ENCODE measurements at places on chromosomes 6 and 20.

DNA sequence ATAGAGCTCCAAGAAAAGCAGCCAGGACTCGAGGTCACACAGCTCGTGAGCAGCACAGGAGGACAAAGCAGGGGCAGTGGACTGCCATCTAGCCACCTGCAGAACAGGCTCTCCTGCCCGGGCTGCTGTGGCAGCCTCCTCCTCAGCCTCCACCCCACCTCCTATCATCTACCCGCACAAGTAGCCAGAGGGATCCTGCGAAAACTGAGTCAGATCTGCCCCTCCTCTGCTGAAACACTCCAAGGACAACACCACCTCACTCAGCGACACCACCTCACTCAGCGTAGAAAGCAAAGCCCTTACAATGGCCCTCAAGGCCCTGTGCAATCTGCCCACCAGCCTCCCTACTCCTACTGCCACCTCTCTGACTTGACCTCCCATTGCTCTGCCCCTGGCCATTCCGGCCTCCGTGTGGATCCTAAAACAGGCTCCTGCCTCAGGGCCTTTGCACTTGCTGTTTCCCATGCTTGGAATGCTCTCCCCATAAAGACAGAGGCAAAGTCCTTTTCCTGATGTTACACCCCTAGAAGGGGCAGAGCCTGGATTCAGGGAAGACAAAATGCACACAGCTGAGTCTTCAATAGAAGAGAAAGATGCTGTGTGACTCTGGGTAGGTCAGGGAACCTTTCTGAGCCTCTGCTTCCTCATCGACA lies 19.3 kb downstream of the PREX1 start:
- H3K36me3 ChIP-seq, result no peaks in the 10 kb centered on the region
- H3K27ac ChIP-seq, result peak overlapping the region; percentile 54
- H3K4me3 ChIP-seq, result no peak overlapping the region
- H3K27me3 ChIP-seq, result no peaks in the 10 kb centered on the region
- no peak for DNase-seq
- H3K4me1 ChIP-seq, result peaks cover 21% of the 10 kb centered on the region

- H3K4me3 ChIP-seq, result no peak overlapping the region
- H3K36me3 ChIP-seq, result no peaks in the 10 kb centered on the region
- no peak overlapping the region for H3K27ac ChIP-seq
- H3K27me3 ChIP-seq, result no peaks in the 10 kb centered on the region
- DNase-seq, result no peak
Measured at GRCh38 chr20:33148040-33148439, 19.9 kb upstream of the BPIFA2 start.

- H3K4me1 ChIP-seq, result no peaks in the 10 kb centered on the region
- H3K27ac ChIP-seq, result no peak overlapping the region
- H3K4me3 ChIP-seq, result no peak overlapping the region
- H3K27me3 ChIP-seq, result no peaks in the 10 kb centered on the region
- H3K36me3 ChIP-seq, result no peaks in the 10 kb centered on the region
Measured at GRCh38 chr6:13336553-13336952, 8.2 kb upstream of the TBC1D7 start.

- H3K27me3 ChIP-seq, result no peaks in the 10 kb centered on the region
- DNase-seq, result no peak
- H3K4me3 ChIP-seq, result no peak overlapping the region
- H3K4me1 ChIP-seq, result no peaks in the 10 kb centered on the region
Measured at GRCh38 chr6:132525866-132526265, 12.2 kb upstream of the TAAR9 start.

DNA sequence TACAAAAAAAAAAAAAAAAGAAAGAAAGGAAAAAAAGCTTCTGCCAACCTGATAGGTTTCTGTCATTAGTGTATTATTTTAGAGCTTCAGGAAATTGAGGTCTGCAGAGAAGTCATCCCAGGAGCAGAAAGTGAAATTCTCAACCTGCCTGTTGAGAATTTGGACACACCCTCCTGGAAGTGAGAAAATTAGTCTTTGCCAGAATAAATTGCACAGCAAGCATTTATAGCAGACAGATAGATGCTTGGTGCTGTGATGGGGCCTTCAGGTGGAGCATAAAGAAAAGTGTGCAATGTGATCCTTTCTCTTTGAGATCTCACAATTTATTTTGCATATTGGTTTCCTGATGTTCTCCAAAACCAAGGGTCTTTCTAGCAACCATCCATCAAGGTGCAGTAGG lies 4.7 kb downstream of the BTN2A2 start:
- no peaks in the 10 kb centered on the region for H3K27me3 ChIP-seq
- no peak overlapping the region for H3K4me3 ChIP-seq
- H3K36me3 ChIP-seq, result peaks cover 11% of the 10 kb centered on the region
- no peak overlapping the region for H3K27ac ChIP-seq
- no peak for DNase-seq

DNA sequence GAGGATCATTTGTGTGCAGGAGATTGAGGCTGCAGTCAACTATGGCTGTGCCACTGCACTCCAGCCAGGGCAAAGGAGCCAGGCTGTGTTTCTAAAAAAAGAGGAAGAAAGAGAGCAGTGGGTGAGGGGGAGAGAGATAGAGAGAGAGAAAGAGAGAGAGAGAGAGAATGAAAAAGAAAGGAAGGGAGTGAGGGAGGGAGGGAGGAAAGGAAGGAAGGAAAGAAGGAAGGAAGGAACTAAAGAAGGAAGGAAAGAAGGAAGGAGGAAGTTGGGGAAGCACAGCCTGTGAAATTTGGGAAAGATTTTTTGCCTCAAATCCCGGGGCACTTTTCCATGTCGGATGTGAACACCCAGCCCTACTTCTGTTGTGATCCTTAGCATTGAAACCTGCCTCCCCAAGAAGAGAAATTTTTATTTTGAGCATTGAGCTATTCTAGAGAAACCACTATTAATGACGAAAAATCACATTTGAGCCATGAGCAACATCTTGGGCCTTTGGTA lies 57.8 kb downstream of the FOXA2 start:
- no peak for DNase-seq
- H3K27ac ChIP-seq, result no peak overlapping the region
- no peaks in the 10 kb centered on the region for H3K27me3 ChIP-seq
- no peak overlapping the region for H3K4me3 ChIP-seq
- no peaks in the 10 kb centered on the region for H3K36me3 ChIP-seq

GRCh38 chr6:11093376-11093625 lies 333 bp upstream of the SMIM13 start:
- peak overlapping the region; percentile 94 for H3K27ac ChIP-seq
- peak overlapping the region; percentile 80 for H3K4me3 ChIP-seq
- no peaks in the 10 kb centered on the region for H3K36me3 ChIP-seq

DNA sequence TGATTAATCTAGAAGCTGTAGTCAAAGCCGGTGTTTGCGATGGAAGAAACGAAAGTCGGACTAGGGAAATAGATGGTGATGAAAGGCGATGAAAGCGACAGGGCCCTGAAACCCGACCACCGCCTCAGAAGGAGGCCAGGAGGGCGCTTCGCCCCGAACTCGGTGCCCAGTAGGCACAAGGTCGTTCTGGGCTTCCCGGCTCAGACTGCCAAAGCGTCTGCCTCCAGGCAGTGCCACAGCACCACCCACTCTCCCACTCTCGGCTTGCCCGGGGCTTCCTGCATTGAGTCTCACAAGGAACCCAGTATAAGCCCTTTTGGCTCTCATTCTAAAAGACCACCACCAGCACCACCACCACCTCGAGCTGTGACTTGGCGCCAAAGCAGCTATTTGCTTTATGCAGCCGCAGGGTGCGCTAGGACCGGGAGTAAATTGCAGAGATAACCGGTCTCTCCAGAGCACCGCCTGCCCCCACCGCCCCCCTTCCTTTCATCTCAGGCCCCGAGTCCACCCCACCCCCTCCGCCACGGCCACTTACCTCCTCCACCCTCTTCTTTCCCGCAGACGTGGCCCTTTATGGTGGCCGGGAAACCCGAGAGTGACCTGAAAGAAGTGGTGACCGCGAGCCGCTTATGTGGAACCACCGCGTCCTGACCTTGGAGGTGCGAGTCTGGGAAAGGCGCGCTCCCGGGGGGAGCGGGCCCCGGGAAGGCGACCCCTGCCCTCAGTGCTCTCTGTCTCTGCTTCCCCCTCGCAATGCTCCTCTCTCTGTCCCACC lies 2.4 kb downstream of the TCF21 start:
- no peaks in the 10 kb centered on the region for H3K36me3 ChIP-seq
- no peak overlapping the region for H3K27ac ChIP-seq
- DNase-seq, result no peak
- H3K4me1 ChIP-seq, result peaks cover 30% of the 10 kb centered on the region
- peaks cover 66% of the 10 kb centered on the region for H3K27me3 ChIP-seq

GRCh38 chr6:5403076-5403475 lies 141.8 kb downstream of the FARS2 start:
- no peaks in the 10 kb centered on the region for H3K36me3 ChIP-seq
- no peak overlapping the region for H3K4me3 ChIP-seq
- no peaks in the 10 kb centered on the region for H3K4me1 ChIP-seq
- DNase-seq, result no peak

- no peak overlapping the region for H3K4me3 ChIP-seq
- no peaks in the 10 kb centered on the region for H3K36me3 ChIP-seq
- no peaks in the 10 kb centered on the region for H3K27me3 ChIP-seq
- no peak for DNase-seq
- no peaks in the 10 kb centered on the region for H3K4me1 ChIP-seq
Measured at GRCh38 chr20:15774926-15775325, 798.3 kb downstream of the KIF16B start.

DNA sequence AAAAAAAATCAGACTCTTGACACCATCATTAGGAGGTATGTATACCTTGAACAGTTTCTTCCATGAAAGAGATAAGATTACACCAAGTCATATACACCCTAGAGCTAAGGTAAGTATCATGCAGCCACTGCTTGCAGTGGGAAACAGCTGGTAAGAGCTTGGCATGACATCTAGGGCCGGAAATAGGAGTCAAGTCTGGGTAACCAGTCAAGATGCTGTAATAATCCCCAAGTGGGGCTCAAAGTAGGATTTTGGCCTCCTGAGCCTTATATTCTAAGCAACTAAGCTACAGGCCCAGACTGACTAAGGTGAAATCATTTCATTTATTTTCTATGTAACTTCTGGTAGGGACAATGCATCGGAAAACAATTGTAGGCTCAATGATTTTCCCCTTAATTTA lies 23.9 kb downstream of the TRERF1 start:
- peaks cover 9% of the 10 kb centered on the region for H3K4me1 ChIP-seq
- no peak for DNase-seq
- H3K36me3 ChIP-seq, result no peaks in the 10 kb centered on the region

- H3K4me3 ChIP-seq, result no peak overlapping the region
- no peaks in the 10 kb centered on the region for H3K4me1 ChIP-seq
- no peaks in the 10 kb centered on the region for H3K36me3 ChIP-seq
- no peaks in the 10 kb centered on the region for H3K27me3 ChIP-seq
Measured at GRCh38 chr6:168196385-168196860, 117.4 kb upstream of the FRMD1 start.

DNA sequence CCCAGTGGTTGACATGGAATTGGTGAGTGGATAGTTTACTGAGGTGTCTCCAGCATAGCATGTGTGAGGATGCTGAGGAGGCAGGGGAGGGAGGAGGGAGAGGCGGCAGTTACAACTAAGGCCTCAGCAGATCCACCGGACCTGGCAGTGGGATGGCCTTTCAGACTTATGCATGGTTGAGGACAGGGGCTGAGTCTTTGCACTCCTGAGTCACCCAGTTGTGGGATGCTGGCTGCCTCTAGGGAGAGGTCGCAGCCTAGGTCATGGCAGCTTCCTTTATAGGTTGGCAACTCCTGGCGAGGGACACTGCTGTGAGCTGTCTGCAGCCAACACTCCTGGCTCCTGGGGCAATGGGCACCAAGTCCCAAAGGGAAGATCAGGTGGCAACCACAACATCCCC lies 380.3 kb downstream of the PREX1 start:
- H3K27ac ChIP-seq, result no peak overlapping the region
- H3K4me1 ChIP-seq, result no peaks in the 10 kb centered on the region
- DNase-seq, result no peak
- no peaks in the 10 kb centered on the region for H3K27me3 ChIP-seq
- no peak overlapping the region for H3K4me3 ChIP-seq
- H3K36me3 ChIP-seq, result no peaks in the 10 kb centered on the region

DNA sequence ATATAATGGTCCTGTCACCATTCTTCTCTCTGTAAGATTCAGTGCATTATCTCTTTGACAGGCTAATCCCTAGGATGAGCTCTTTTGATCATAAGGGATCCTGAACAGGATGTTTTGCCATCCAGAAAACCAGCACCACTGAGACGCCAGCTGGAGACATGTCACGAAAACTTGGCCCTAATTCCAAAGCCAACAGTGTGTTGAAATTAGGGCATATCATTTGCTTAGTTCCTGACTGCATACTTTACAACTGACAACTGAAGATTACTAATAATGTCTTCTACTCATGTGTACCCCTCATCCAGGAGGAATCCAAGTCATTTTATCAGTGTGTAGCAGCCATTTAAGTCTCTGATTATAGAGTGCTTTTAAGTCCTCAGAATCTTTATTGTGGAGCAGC lies 243.6 kb downstream of the KCNQ5 start:
- no peaks in the 10 kb centered on the region for H3K36me3 ChIP-seq
- H3K27me3 ChIP-seq, result no peaks in the 10 kb centered on the region
- H3K4me3 ChIP-seq, result no peak overlapping the region
- H3K4me1 ChIP-seq, result peaks cover 46% of the 10 kb centered on the region

GRCh38 chr6:113683968-113684367 lies 173.2 kb upstream of the MARCKS start:
- H3K4me1 ChIP-seq, result no peaks in the 10 kb centered on the region
- H3K27me3 ChIP-seq, result no peaks in the 10 kb centered on the region
- no peak overlapping the region for H3K4me3 ChIP-seq
- DNase-seq, result no peak
- H3K36me3 ChIP-seq, result no peaks in the 10 kb centered on the region

DNA sequence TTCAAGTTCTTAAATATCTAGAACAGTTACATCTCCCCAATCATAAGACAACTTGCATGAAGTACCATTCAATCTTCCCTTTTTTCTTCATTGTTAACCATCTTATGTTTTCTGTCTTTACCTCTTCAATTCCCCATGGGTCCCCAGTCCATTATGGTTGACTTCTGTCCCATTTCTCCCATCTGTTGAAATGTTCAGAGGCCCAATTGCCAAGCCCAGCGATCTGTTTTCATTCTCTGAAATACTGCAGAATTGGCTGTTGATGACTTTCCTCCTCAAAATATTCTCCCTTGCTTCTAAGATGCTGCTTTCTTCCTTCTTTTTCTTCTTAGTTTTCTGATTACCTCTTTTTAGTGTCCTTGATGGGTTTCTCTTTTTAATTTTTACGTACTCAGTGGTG lies 26.0 kb downstream of the DSTN start:
- H3K36me3 ChIP-seq, result peaks cover 13% of the 10 kb centered on the region
- H3K27me3 ChIP-seq, result no peaks in the 10 kb centered on the region
- peak overlapping the region; percentile 40 for H3K4me3 ChIP-seq
- peaks cover 60% of the 10 kb centered on the region for H3K4me1 ChIP-seq
- DNase-seq, result no peak

- DNase-seq, result no peak
- H3K27me3 ChIP-seq, result no peaks in the 10 kb centered on the region
- no peak overlapping the region for H3K4me3 ChIP-seq
- H3K27ac ChIP-seq, result peak overlapping the region; percentile 93
- H3K36me3 ChIP-seq, result no peaks in the 10 kb centered on the region
Measured at GRCh38 chr20:44862286-44862685, 23.2 kb upstream of the YWHAB start.

- H3K36me3 ChIP-seq, result no peaks in the 10 kb centered on the region
- no peak for DNase-seq
- H3K27me3 ChIP-seq, result no peaks in the 10 kb centered on the region
- no peak overlapping the region for H3K4me3 ChIP-seq
- no peaks in the 10 kb centered on the region for H3K4me1 ChIP-seq
- H3K27ac ChIP-seq, result no peak overlapping the region
Measured at GRCh38 chr6:165245287-165245686, 64.1 kb downstream of the C6orf118 start.

Data from thoracic aorta (tissue), 2 donors.